ENCODE measurements at places on chromosomes 2 and 18. TPM values are rescaled to one million over a fixed set of nuclear protein-coding genes. Genes with fewer than 3 reads are reported as not detected.

- no peak overlapping the region for H3K4me3 ChIP-seq
- no peaks in the 10 kb centered on the region for H3K36me3 ChIP-seq
- H3K4me1 ChIP-seq: peaks cover 7% of the 10 kb centered on the region
- H3K27me3 ChIP-seq: no peaks in the 10 kb centered on the region
These were observed 1.7 kb downstream of the ALLC start for GRCh38 chr2:3659447-3660432.

DNA sequence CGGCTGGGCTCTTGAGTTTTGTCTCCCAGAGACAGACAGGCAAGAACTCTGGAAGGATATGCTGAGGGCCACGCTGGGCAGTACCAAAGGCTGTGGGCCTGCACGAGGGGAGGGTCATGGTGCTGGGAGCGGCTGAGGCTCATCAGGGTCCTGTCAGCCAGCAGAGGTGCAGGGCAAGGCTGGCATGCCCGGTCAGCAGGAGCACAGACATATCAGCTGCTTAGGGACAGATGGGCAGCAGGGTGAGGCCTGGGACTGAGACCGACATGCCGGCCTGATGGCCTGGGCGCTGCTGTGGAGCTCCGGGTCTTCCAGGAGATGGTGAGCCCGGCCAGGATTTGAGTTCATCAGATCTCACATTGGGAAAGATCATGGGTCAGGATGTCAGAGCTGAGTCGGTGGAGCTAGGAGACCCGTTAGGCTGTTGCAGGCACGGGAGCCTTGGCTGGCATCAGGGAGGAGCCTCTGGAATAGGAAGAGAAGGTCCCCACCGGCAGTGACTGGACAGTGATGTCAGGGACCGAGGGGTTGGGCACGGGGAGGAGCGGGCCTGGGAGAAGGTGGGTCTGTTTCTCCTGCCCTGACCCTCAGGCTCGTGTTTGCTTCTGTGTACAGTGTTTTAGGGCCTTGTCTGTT lies 18.8 kb downstream of the CNDP2 start:
- DNase-seq: no peak
- peaks cover 94% of the 10 kb centered on the region for H3K36me3 ChIP-seq
- H3K4me3 ChIP-seq: no peak overlapping the region
- no peaks in the 10 kb centered on the region for H3K4me1 ChIP-seq
- no peaks in the 10 kb centered on the region for H3K27me3 ChIP-seq

- H3K4me3 ChIP-seq: no peak overlapping the region
- H3K4me1 ChIP-seq: no peaks in the 10 kb centered on the region
- DNase-seq: no peak
- no peak overlapping the region for H3K27ac ChIP-seq
- no peaks in the 10 kb centered on the region for H3K36me3 ChIP-seq
These were observed 22.7 kb upstream of the ZBTB14 start for GRCh38 chr18:5318061-5318700.

- peaks cover 6% of the 10 kb centered on the region for H3K4me1 ChIP-seq
- no peak for DNase-seq
- H3K27ac ChIP-seq: no peak overlapping the region
- no peaks in the 10 kb centered on the region for H3K27me3 ChIP-seq
These were observed 37.7 kb downstream of the BCL11A start for GRCh38 chr2:60515721-60516226.

- DNase-seq: no peak
- H3K4me3 ChIP-seq: no peak overlapping the region
- H3K4me1 ChIP-seq: no peaks in the 10 kb centered on the region
These were observed 104.2 kb upstream of the MYCN start for GRCh38 chr2:15835991-15836688.

DNA sequence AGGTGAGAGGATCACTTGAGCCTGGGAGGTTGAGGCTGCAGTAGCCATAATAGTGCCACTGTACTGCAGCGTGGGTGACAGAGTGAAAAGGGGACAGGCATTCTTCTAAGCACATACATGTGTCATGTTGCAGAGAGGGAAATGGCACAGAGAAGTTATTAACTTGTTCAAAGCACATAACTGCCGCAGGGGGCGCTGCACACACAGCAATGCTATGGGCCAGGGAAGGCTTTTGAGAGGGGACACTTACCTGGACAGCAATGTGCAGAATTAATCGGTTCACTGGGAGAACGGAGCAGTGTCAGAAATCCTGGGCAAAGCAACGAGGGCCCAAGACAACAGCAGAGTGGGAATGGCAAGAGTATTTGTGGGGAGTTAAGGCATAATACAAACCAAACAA lies 2.4 kb downstream of the SCYGR8 start:
- H3K27ac ChIP-seq: no peak overlapping the region
- DNase-seq: no peak
- H3K4me3 ChIP-seq: no peak overlapping the region
- no peaks in the 10 kb centered on the region for H3K27me3 ChIP-seq
- no peaks in the 10 kb centered on the region for H3K4me1 ChIP-seq

GRCh38 chr18:58979615-58980014 lies 114.9 kb downstream of the ZNF532 start:
- no peak overlapping the region for H3K4me3 ChIP-seq
- peaks cover 57% of the 10 kb centered on the region for H3K36me3 ChIP-seq
- no peaks in the 10 kb centered on the region for H3K27me3 ChIP-seq

DNA sequence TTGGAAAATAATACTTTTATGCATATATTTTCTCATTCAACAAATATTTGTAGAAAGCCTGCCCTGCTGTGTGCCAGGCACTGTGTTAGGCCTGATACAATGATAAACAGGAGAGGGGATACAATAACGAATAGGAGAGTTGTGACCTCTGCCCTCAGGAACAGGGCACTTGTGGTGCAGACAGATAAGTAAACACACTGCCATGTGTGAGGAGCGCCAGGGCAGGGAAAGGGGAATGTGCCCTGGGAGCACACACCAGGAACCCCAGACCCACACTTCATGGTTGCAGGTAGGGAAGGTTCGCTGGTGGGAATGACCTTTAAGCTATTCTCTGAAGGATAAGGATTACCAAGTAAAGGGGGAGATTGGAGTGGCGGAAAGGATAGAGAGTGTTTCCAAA lies 42.2 kb upstream of the DSC1 start:
- H3K4me3 ChIP-seq: no peak overlapping the region
- no peak for DNase-seq
- H3K27ac ChIP-seq: no peak overlapping the region
- no peaks in the 10 kb centered on the region for H3K4me1 ChIP-seq
- H3K27me3 ChIP-seq: no peaks in the 10 kb centered on the region

DNA sequence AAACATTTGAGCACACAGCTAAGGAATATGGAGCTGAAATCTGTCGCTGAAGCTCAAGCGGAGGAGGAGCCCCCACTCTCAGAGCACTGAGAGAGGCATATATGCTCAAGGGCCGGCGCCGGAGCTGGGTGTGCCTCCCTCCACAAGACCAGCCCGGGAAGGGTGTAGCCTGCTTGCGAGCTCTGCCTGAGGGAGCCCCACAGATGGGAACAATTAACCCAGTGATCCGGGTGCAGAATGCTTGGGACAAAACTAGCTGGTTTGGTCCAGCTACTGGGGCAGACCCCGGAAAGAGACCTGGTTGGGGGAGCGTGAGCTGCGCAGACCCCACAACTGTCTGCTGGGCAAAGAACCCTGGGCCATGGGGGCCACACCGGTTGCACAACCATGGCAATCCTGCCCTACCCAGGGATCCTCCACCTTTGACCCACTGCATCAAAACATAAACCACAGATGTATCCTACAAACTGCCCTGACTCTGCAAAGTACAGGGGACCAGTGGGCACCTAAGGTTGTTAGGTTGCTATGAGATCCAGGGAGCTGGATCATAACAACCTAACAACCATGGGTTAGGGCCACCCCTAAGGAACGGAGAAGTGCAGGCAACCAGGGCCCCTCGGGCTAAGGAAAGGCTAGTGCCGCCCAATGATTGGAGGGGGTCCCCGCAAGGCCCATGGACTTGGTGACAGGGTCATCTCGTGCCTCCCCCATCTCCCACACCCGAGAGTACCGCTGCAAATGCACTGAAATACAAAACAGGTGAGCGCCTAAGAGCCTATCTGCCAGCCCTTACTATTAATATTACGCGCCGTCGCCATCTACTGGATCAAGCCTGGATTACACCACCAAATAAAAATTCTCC lies 53.4 kb upstream of the SCN1A start:
- no peak overlapping the region for H3K27ac ChIP-seq
- H3K27me3 ChIP-seq: no peaks in the 10 kb centered on the region
- no peaks in the 10 kb centered on the region for H3K4me1 ChIP-seq
- H3K4me3 ChIP-seq: no peak overlapping the region

- H3K4me3 ChIP-seq: no peak overlapping the region
- no peaks in the 10 kb centered on the region for H3K4me1 ChIP-seq
- no peak overlapping the region for H3K27ac ChIP-seq
These were observed 134.3 kb upstream of the CTDP1 start for GRCh38 chr18:79545255-79545654.

DNA sequence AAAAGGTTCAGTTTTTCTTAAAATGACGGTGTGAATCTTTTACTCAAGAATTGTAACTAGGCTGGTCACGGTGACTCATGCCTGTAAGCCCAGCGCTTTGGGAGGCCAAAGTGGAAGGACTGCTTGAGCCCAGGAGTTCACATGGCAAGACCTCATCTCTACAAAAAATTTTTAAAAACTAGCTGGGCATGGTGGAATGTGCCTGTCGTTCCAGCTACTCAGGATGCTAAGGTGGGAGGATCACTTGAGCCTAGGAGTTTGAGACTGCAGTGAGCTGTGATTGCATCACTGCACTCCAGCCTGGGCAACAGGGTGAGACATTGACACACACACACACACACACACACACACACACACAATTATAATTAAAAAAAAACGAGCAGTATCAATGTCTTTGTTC lies 369.8 kb downstream of the DPP10 start:
- H3K4me3 ChIP-seq: no peak overlapping the region
- H3K27ac ChIP-seq: no peak overlapping the region
- DNase-seq: no peak

DNA sequence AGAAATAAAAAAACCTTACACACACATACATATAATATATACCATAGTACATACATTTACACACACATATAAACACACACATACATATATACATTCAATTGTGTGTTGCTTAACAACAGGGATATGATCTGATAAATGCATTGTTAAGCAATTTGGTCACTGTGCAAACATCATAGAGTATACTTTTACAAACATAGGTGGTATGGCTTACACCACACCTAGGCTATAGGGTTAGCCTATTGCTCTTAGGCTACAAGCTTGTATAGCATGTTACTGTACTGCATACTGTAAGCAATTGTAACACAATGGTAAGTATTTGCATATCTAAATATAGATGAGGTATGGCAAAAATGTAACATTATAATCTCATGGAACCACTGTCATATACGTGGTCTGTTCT lies 156.8 kb upstream of the ERBB4 start:
- DNase-seq: no peak
- H3K4me3 ChIP-seq: no peak overlapping the region
- H3K4me1 ChIP-seq: no peaks in the 10 kb centered on the region
- no peak overlapping the region for H3K27ac ChIP-seq
- no peaks in the 10 kb centered on the region for H3K36me3 ChIP-seq

GRCh38 chr2:11709293-11709692 lies 37.1 kb upstream of the LPIN1 start:
- no peaks in the 10 kb centered on the region for H3K36me3 ChIP-seq
- H3K27me3 ChIP-seq: no peaks in the 10 kb centered on the region
- H3K27ac ChIP-seq: no peak overlapping the region

- H3K36me3 ChIP-seq: no peaks in the 10 kb centered on the region
- no peaks in the 10 kb centered on the region for H3K4me1 ChIP-seq
- no peak overlapping the region for H3K27ac ChIP-seq
- DNase-seq: peak; percentile 79
These were observed 213.9 kb downstream of the TFCP2L1 start for GRCh38 chr2:121071034-121071504.

DNA sequence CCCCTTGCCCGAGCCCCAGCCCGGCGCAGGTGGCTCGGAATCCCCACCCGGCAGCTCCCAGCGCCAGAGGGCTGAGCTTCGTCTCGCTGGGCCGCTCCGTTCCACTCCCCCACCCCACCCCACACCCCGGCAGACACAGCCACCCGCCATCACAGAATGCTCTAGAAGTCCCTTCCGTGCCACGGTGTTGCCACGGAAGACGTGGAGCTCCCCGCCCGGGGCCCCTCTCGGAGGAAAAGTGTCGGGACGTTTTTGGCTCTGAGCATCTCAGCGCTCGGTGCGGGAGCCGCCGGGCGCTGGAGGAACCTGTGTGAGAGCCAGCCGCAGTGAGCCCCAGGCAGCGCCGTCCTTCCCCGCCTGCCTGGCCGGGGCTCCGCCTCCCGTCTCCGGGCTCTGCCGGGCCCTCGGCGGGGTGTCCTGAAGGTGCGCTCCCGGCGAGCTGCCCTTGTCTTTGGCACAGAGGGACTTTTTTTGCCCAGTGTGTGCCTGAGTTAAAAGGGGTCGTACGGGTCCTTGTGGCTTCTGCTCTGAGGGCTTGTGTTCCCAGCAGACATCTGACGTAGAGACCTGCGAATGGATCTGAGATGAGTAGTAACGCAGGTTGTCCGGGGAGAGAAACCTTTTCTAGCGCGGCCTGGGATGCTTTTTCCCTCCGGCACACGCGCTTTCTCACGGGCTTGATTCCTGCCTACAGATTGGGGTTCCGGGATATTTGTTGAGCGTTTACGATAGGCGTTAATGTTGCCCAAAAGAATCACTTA lies 1.8 kb downstream of the ZCCHC2 start:
- H3K36me3 ChIP-seq: no peaks in the 10 kb centered on the region
- peaks cover 24% of the 10 kb centered on the region for H3K4me1 ChIP-seq
- peak overlapping the region; percentile 94 for H3K27ac ChIP-seq
- H3K4me3 ChIP-seq: peak overlapping the region; percentile 86

DNA sequence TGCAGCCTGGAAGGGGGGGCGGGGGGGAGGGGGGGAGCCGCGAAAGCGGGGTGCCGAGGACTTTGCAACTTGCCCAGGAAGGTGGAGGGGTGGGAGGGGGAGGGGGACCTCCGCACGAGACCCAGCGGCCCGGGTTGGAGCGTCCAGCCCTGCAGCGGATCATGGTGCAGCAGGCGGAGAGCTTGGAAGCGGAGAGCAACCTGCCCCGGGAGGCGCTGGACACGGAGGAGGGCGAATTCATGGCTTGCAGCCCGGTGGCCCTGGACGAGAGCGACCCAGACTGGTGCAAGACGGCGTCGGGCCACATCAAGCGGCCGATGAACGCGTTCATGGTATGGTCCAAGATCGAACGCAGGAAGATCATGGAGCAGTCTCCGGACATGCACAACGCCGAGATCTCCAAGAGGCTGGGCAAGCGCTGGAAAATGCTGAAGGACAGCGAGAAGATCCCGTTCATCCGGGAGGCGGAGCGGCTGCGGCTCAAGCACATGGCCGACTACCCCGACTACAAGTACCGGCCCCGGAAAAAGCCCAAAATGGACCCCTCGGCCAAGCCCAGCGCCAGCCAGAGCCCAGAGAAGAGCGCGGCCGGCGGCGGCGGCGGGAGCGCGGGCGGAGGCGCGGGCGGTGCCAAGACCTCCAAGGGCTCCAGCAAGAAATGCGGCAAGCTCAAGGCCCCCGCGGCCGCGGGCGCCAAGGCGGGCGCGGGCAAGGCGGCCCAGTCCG lies 540 bp downstream of the SOX11 start:
- H3K27me3 ChIP-seq: peaks cover 83% of the 10 kb centered on the region
- no peak for DNase-seq
- H3K4me1 ChIP-seq: peaks cover 24% of the 10 kb centered on the region
- H3K4me3 ChIP-seq: no peak overlapping the region
- no peaks in the 10 kb centered on the region for H3K36me3 ChIP-seq
- H3K27ac ChIP-seq: no peak overlapping the region

GRCh38 chr18:74929110-74929509 lies 279.8 kb downstream of the PTGR3 start:
- no peak overlapping the region for H3K4me3 ChIP-seq
- H3K4me1 ChIP-seq: no peaks in the 10 kb centered on the region
- no peak for DNase-seq
- H3K27me3 ChIP-seq: no peaks in the 10 kb centered on the region
- H3K27ac ChIP-seq: no peak overlapping the region

Gene PDIA6
- 180 TPM for total RNA-seq

Gene MRPS5
- 55.2 TPM for total RNA-seq

Gene LRP1B
- total RNA-seq: 0.12 TPM

Gene EVX2
- not detected for total RNA-seq

Gene CFAP65
- total RNA-seq: not detected

Gene UGT1A4
- not detected for total RNA-seq

Gene KCNG3
- 1.3 TPM for total RNA-seq
